ENCODE measurements at places on chromosomes 16 and 17.

DNA sequence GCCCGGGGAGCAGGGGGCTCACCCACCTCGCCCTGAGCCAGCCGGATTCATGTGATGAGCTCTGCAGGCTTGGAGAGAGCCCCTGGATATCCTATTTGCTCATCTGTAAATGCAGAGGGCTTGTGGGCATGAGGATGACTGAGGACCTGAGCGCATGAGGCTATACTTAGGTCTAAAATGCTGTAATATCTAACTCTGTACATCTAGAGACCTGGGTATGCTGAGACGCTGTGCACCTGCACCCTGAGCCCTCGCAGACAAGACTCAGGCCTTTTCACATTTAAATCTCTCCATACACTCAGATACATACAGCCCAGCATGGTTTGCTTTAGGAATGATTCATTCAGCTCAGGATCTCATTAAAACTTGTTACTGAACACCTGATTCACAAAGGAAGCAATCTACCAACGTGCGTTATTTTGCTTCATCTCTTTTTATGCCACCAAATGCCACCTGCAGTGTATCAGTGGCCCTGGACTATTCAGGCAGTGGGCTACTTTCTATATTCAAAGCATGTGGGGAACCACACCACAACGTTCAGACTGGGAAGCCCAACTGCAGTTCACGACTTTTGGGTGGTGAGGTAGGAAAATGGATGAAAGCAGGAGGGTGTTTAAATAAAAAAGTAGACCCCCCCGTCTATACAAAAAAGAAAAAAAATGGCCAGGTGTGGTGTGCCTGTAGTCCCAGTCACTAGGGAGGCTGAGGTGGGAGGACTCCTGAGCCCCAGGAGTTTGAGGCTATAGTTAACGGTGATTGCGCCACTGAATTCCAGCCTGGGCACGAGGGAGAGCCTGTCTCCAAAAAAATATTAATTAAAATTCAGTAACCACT lies 12.0 kb downstream of the USP7 start:
- DNase-seq = no peak

DNA sequence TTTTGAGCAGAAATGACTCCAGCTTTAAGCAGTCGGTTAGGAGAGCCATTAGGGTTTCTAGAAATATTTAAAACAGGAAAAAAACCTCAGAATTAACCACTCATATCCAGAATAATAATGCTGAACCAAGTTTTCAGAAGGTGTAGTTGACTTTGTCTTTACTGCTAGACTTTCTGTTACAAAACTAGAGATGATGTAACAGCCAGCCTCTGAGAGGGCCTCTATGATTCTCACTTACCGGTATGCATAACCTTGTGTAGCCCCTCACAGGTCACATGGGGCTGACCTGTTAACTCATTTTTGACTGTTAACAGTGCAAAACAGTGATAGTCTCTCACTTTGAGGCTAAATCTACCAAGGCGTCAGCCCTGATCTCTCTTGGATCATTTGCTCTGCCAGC lies 74.3 kb downstream of the TEX14 start:
- no peak for DNase-seq

- DNase-seq = no peak
Observed at GRCh38 chr17:50686494-50687199, 21.1 kb downstream of the ANKRD40 start.

- no peak for DNase-seq
Observed at GRCh38 chr16:89395150-89396142, 94.9 kb downstream of the ANKRD11 start.

GRCh38 chr17:76049836-76050537 lies 22.3 kb downstream of the SRP68 start:
- no peak for DNase-seq

- no peak for DNase-seq
Observed at GRCh38 chr17:19987897-19988296, 10.3 kb upstream of the AKAP10 start.

DNA sequence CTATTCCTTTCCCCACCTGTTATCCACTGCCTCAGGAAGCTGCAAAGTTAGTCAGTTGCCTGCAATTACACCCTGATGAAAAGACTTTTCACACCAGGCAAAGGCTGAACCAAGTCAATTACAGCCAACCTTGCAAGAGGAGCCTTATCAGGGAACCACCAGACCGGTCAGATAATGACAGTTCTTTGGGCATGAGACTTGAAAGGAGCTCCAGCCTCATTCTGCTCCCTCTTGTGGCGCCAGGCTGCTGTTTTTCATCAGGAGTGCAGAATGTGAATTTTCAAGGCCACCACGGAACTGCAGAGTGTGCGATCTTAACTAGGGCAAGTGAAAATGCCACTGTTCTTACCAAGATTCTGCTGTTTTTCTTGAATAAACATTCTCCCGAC lies 22.5 kb downstream of the DNAI2 start:
- peak; percentile 26 for DNase-seq

Data from NCI-H774 (cell line).